ENCODE measurements at places on chromosomes 1 and 21.

DNA sequence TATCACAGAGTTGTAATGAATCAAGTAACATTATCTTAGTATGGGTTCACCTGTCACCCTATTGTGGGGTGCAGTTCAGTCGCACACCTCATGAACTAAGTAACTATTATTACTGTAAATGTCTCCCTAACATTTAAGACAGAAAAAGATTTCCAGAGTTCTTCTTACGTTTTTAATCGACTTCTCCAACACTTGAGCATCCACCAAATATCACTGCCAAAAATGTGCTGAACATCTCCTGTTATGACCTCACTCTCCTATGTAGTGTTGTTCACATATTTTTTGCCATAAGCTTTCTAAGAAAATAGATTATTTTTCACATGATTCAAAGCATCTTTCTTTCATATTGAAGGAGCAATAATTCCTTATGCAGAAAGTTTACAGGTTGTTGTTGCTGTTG is 1.3 kb downstream of the TTLL7 start:
- no peak for DNase-seq

DNA sequence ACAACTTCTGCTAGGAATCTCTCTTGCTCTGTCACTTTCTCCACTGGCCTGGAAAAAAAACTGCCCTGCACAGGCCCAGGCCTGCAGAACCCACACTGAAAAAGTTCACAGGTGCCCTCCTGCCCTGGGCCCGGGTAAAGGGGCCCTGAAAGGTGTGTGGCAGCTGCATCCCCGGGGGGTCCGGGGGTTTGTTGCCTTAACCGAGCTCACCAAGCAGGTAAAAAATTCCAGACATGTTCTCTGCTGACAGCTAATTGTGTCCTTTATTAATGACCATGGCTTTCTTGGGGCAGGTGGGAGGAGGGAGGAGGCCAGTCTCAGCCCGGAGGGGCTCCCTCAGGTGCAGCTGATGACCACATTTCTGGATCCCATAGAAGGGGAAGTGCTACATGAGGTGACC is 122.9 kb downstream of the LACTBL1 start:
- no peak for DNase-seq

GRCh38 chr1:167328816-167329483 is 108.3 kb downstream of the POU2F1 start:
- DNase-seq = no peak

DNA sequence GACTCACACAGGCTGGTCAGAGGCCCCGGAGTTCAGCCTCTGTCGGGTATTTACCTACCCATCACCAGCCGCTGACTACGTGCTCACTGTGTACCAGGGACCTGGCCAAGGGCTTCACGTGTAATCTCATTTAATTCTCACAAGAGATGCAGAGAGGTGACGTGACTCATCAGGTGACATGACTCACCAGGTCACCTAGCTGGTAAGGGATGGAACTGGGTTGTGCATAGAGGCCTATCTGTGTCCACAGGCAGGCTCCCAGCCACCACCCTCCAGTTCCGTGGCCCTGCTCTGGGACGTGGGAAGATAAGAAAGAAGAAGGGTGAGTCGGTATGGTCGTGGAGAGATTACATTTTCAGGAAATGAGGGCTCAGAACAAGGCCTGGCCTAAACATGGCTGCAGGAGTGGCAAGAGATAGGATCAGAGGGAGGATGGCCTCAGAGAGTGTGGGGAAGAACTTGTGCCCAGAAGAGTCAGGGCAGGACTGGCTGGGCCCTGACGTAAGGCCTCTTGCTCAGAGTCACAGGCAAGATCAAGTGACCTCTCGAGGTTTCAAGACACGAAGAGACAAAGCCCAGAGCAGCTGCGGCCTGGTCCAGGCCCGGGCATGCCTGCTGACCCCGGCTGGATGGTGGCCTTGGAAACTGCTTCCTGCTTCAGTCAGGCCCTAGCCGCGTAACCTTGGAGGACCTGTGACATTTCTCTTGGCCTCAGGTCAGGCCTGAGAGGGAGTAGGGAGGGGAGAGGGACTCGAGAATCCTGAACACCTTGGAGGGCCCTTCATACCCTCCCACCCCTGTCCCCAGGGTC is 52.7 kb upstream of the WASF2 start:
- peak; percentile 53 for DNase-seq

DNA sequence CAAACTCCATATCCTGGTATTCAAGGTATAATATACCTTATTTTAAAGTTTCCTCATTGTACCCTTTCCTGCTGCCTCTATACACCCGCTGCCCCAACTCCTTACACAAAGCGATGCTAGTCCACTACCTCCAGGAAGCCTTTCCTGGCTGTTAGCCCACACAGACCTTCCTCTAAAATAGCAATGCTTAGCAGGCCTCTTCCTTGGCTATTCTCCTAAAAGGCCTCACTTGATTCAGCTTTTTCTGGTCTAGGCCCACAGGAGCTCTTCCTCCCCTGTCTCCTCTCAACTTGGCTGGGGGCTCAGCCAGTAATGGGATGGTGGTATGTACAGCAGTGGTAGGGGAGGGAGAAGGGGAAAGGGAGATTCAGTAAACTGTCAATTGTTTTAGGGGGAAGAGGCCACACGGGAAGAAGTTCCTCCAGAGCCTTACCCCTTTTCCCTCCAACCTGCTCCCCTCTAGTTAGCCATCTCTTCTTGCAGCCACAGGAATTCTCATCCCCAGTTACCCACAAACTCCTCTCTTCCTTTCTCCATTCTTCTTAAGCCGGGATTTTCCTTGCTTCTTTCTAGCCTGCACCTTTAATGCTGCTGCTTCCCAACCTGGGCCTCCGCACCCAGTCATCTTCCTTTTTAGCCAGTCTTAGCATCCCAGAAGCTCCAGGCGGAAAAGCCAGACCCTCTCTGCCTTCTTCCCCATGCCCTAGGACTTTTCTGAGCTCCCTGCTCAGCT is 2.6 kb downstream of the LRRC41 start:
- DNase-seq = no peak

All from activated T-cell treated with anti-CD3 and anti-CD28 coated beads, Interleukin-2, amount 50 U/mL, for 72 hours (primary cell).